ENCODE measurements at places on chromosomes 7 and 10.

DNA sequence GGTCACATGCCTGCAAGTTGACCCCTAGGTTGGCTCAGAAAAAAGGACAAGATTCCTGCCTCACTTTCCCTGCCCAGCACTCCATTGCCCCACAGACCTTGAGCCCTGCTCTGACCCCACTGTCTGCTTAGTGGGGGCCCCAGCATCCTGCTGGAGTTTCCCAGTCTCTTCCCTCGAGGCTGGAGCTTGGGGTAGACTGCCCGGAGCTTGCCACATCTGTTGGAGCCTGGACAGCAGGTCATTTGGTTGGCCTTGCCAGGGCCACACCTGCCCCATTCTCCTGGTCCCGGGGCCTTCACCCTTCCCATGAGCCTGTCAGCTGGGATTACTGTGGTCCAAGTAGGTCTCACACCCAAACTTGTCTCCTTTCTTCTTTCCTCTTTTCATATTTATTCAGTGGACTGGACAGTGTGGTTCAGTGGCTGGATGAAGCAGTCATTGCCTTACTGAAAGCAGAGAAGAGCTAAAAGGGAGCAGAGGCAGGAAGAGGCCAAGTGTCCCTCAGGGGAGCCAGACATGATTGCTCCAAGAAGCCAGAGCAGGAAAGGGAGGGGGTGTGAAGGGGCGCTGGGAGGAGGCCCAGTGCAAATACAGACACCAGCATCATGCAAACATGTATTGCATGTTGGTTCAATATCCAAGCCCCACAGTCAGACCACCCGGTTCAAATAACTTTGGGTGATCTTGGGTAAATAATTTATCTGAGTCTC lies 56.2 kb upstream of the CACUL1 start:
- DNase-seq, result no peak

DNA sequence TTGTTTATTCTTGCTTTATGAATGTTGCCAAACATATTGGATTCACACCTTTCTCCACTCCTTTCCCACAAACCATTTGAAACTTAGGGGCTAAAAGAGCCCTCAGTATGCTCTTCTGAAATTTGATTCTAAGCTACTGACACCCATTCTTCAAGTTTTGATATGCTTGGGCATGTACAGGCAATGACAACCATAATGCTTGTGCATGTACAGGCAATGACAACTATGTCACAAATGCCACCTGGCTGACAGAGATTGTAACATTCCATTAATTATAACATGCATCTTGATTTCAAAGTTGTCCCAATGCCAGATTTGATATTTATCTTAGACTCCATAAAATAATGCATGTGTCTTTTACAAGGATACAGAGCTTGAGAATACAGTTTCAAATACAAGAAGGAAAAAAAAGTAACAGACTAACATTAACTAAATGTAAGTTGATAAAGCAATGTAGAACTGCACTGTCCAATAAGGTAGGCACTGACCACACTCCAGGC lies 17.5 kb upstream of the CDK1 start:
- DNase-seq, result no peak

- no peak for DNase-seq
These were observed 45.0 kb downstream of the CDK1 start for GRCh38 chr10:60823324-60823723.

DNA sequence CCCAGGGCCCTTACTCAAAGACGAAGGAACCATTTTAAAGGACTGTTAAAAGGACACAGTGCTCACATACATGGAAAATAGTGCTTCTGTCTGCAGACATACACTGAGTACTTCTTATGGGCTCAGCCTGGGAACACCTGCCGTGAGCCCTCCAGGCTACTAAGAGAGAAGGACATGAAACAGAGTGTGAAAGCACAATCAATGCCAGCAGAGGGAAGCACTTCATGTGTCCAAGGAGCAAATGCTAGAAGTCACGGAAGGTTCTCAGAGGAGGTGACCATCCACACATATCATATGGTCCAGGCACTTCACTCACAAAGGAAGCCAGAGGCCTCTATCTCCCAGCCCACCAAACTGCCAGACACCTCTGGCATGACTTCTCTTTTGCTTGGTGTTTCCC lies 15.5 kb downstream of the ELMO1 start:
- no peak for DNase-seq

DNA sequence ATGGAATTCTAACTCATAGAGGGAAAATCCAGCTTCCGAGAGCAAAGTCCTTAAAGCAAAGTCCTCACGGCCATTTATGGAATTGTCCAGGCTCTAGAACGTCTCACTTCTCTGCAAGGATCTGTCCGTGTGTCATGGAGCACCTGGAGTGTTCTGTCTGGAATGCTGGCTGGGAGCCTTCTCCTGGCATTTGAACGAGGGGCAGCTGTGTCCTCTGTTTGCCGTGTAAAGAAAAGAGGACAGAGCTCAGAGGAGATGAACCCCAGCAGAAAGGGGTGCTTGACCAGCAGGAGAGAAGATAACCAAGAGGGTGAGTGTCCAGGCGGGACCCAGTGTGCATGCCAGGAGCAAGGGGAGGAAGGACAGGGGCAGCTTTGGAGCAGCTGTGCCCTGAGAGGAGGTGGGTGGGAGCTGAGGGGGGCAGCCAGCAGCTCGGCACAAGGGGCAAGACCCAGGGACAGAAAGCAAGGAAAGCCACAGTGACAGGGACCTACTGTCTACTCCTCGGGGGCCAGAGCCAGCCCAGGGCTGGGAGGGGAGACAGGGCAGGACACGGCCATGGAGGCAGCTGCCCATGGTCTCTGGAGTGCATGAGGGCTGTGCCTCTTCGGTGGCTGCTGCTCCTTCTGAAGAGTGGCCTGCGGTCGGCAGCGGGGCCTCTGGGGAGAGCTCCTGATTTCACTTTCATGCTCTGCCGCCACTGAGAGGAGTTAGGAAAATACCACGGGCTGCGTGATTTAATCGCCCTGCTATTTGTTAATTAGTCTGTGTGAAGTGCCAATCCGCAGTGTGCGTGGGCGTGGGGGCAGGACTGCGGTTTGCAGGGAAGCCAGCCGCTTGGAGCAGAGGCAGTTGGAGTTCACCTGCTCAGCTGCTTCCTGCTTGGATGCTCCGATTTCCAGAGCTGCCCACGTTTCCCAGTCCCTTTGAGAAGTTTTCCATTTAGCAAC lies 149.3 kb upstream of the SHH start:
- DNase-seq, result no peak

DNA sequence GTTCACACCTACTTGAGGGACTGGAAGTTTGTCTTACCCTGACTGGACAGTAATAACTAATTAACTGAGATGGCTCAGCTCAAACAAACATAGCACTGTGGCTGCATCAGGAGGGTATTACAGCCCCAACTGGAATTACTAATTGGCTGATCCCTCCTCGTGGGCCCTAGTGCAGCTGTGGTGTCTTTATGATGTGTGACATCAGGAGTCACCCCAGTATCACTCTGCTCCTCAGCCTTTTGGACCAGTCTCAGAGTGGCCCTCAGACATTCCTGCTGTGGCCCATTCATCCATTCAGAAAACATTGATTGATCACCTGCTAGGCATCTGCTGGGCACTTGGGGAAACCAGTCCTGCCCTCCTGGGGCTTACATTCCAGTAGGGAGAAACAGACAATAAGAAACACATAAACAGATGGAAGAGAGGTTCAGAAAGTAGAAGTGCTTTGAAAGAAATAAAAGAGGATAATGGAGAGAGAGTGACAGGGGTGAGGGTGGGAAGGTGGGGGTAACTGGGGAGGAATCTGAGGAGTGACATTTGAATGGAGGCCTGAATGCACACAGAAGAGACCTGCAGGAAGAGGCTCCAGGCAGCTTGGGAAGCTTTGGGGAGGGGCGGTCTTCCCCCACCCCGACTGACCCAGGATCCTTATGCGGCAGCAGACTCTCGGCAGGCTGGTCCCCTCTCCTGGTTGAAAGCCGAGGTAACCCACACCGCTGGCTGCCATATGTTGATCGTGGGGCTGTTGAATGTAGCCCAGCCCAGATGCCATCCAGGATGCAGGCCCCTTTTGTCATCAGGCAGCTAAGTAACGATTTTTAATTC lies 113.1 kb downstream of the C10orf105 start:
- no peak for DNase-seq

DNA sequence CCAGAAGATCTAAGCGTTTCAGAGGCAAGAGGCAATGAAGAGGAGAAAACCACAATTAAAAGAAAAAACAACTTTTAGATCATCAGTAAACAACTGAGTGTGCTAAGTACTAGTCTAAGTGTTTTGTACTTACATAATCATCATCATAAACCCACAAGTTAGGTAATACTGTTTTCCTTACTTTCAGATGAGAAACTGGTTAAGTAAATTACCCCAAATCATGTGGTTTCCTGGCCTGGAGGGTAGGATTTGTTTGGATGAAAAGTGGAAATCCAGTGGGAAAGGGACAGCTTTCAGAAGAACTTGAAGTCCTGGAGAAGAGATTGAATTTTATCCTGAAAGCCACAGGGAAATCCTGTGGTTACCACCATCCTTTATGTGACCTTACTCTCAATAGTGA lies 463.3 kb downstream of the LRMDA start:
- DNase-seq, result no peak

- DNase-seq, result no peak
These were observed 2.0 kb upstream of the RNF32 start for GRCh38 chr7:156638443-156639077.

GRCh38 chr10:70197235-70197945 lies 27.1 kb upstream of the SAR1A start:
- DNase-seq, result no peak

DNA sequence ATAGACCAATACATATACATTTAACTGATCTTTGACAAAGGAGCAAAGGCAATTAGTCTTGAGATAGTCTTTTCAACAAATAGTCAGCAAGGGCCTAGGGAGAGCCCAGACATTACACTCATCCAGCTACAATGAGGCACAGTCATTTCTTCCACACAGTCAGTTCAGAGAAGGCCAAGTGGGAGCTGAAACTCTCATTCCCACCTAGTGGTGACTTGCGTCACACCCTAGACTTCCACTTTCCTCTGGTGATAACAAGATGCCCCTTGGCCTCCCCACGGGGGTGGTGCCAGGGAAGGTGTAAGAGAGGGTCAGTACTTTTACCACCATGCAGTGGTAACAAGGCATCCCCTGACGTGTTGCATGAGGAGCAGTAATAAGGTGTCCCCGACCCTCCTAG lies 8.0 kb downstream of the FRMPD2 start:
- DNase-seq, result no peak

DNA sequence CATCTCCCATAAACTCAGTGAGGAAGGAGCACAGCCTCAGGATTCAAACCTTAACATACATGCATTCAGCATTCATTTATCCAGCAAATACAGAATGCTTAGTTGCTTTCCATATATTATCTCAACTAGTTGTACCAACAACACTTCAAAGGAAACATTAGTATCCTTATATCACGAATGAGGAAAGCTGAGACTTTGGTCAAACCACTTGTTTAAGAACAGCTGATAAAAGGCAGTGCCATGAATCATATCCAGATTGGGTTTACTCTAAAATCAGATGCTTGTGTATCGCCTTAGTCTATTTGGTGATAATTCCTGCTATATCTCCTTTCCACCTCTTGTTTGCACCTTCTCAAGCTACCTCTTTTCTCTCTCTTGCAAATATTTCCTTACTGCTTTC lies 1.9 kb upstream of the CPED1 start:
- no peak for DNase-seq

DNA sequence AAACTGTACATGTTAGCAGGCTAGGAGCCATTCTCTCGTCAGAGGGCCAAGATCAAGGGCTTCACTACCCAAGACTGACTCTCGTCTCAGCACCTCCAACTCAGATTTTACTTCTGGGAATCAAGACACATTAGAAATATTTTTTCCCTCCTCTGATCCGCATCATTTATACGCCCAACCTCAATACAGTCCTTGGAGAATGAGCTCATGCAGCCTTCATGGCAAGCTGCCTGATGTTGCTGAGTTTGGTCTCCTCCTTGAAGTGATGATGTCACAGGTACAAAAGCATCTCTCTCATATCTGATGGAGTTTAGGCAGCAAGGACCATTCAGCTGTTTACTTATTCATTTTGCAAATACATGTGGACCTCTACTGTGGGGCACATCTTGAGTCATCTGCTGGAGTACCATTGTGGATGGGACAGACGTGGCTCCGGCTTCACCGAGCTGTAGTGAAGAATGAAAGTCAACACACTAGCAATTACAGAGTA lies 114.0 kb downstream of the BMPER start:
- no peak for DNase-seq

DNA sequence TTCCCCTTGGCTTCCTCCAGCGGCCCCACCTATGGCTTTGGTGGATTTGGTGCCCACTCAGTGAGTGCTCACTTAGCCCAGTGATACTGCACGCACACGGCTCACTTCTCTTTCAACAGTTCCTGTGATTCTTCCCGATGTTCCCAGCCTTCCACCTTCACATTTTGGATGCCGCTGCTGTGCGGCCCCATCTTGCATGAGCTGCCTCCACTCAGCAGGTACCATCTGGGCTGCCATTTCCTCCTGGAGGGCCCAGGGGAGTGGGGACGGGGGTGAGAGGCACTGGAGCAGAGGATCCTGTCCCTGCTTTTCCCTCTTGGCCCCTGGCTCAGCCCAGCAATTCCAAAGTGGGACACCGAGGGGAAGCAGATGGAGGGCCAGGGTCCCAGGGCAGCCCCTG lies 323.3 kb upstream of the ZNF32 start:
- no peak for DNase-seq

DNA sequence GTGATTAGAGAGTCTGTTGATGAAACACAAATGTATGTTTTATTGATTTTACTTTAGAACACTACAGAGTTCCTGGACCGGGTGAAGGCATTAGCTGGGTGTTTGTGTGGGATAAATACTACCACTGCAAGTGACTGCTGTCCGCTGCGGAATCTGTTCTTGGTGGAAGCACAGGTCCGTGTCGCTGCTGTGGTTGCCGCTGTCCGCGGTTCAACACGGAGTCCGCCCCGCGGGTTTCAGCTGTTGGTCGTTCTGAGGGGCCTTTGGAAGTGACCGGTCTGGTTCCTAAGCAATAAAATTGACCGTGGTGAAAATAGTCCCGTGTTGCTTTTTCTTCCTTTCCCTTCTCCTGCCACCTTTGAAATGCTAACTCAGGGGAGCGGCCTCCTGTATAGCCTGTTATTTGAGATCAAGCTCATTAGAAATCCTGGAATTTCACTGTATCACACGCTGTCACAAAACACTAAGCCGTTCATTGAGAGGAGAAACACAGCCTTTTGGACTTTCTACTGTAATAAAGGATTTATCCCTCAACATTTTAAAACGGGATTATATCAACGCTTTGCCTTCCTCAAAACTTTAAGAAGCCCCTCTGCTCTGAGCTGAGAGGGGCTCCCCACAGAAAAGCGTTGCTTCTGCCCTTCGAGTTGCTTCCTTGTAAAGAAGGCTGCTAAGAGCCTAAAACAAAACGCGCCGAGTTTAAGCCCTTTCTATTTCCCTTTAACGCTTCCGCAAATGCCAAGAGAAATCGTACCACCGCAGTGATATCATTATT lies 2.6 kb downstream of the NKX6-2 start:
- no peak for DNase-seq

- DNase-seq, result no peak
These were observed 113.3 kb downstream of the MAGI2 start for GRCh38 chr7:79340212-79340611.

- DNase-seq, result no peak
These were observed 178.4 kb downstream of the CRPPA start for GRCh38 chr7:16242920-16243319.

DNA sequence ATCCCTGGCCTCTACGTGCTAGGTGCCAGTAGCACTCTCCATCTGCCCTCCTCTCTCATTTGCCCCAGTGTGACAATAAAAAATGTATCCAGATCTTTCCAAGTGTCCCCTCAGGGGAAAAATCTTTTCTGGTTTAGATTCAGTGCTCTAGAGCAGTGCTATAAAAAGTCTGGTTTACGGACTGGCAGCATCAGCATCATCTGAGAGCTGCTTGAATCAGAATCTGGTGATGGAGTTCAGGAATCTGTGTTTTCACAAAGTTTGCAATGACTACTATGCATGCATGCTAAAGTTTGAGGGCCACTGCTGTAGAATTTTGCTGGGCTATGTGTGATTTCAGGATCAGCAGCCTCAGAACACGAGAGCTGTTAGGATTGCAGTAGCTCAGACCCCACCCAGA lies 356.5 kb downstream of the PHF14 start:
- DNase-seq, result no peak

Measured in stimulated activated CD4-positive, alpha-beta T cell treated with anti-CD3 and anti-CD28 coated beads, TNF-alpha, amount 100 ng/mL, for 24 hours (primary cell).